Cortex of kidney (tissue), 1 donor: ENCODE measurements at places on chromosomes 7 and 10.

- no peak for DNase-seq
These were observed 84.6 kb downstream of the KMT2C start for GRCh38 chr7:152351168-152351567.

- no peak for DNase-seq
These were observed 30.5 kb upstream of the VWDE start for GRCh38 chr7:12434012-12434642.

DNA sequence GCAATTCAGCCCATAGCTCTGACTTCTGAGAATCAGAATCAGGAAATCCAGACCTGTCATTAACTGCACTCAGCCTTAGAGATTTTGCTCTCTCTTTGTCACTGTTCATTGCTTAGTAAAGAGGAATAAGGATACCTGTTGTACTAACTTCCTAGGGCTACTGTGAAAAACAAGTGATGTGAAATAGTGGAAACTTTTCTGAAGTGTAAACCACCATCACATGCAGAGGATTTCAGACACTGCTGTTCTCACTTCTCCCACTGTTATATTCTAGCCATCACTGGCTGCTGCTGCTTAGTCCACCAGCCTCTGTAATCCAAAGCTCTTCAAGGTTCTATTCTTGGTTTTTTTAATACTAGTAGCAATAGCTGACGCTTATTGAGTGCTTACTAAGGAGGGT, 129.6 kb upstream of the CCDC6 start:
- DNase-seq = no peak

DNA sequence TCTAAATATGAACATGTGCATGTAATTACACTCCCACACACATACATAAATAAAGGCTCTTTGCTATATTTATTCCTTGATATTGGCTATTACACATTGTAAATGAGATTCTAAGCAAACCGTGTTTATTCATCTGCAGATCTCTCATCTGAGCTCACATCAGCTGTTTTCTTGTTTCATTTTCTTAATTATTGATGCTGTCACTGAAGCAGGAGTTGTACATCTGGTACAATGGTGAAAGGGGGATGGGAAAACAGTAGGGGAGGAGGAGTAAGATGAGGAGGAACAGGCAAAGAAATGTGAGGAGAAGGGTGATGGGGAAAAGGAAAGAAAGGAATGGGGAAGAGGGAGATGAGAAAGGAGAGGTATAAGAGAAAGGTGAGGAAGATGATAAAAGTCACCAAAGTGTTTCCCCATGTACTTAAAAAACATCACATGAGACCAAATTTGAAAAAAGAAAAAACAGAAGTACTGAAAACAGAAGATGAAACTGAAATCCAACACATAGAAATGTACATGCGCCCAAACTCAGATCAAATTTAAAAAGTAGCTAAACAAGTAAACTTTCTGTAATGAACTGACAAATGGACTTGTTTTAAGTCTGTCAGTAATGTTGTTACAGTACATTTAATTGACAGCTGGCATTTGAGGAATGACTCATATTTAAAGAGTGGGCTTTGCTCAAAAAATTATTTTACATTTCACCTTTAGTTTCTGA, 472.2 kb downstream of the ARL4A start:
- DNase-seq = no peak

- no peak for DNase-seq
These were observed 122.2 kb upstream of the AMPH start for GRCh38 chr7:38753347-38753746.

DNA sequence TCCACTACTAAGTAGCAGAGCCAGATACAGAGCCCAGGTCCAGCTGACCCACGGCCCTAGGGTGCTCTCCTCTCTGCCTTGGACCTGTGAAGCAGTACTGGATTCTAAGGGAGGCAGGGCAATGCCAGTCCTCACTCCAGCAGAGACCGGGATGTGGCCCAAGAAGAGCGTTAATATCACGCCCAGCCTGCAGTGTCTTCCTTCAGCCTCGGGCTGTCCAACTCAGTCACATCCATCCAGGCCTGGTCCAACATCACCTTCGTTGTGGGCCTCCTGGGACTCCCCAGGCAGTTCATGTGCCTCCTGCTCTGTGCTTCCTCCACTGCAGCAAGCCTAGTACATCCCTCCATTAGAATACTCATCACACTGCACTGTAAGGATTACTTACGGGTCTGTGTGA, 114.5 kb downstream of the GRID1 start:
- no peak for DNase-seq

GRCh38 chr7:133945497-133945896, 181.6 kb upstream of the LRGUK start:
- DNase-seq = no peak

DNA sequence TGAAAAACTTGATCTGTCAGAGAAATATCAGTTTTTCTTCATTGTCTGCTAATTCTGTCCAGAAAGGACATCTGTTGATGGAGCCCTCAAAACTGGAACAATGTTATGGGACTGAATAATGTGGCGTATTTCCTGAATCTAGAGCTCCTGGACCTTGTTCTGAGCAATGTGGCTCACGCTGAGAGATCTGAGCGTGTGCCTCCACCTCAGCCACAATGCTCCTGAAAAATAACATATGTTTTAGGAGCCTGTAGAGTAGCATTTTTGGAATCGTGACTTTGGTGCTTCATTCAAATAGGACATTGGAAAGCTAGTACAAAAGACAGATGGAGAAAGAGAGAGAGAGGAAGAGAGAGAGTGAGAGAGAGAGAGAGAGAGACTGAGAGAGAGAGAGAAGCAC, 110.3 kb downstream of the BMPER start:
- no peak for DNase-seq

DNA sequence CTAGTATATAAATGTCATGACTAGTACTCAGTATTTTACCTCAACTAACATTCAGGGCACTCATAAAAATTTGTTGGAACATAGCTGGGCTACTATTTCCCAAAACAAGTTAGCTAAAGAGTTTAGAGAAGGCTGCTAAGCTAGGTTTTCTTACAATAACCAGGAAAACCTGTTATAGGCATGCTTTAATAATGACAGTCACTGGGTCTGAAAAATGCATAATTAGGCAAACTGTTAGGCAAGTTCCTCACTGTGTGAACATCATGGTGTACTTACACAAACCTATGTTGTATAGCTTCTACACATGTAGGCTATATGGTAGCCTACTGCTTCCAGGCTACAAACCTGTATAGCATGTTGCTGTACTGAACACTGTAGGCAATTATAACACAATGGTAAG, 79.0 kb downstream of the DNAJC1 start:
- no peak for DNase-seq

GRCh38 chr7:15920953-15921352, 234.5 kb upstream of the MEOX2 start:
- no peak for DNase-seq

- no peak for DNase-seq
These were observed 7.2 kb upstream of the C1GALT1 start for GRCh38 chr7:7175075-7175695.

DNA sequence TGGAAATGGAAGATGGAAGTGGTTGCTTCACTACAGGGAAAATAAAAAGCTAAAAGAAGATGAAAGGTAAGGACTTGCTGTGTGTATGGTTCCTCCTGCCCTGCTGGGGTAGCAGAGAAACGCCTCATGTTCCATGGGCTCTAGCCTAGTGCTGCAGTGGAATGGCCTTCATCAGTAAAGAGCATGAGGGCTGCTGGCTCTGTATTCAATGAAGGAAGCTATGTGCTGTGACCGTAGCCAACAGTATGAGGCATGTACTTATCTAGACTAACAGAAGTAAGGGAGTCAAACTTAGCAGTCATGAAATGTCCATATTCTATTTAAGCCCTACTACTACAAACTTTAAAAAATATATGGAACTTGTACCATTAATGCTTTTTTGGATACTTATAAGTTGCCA, 54.3 kb downstream of the GDI2 start:
- no peak for DNase-seq
